ENCODE measurements at places on chromosomes 7 and 10.

GRCh38 chr10:125363791-125364190 lies 203.4 kb upstream of the CTBP2 start:
- DNase-seq, result no peak

GRCh38 chr10:78261291-78261690 lies 227.6 kb downstream of the RPS24 start:
- DNase-seq, result no peak

- peak; percentile 21 for DNase-seq
Measured at GRCh38 chr10:107544706-107545520, 380.4 kb upstream of the SORCS1 start.

GRCh38 chr7:49911909-49912308 lies 138.5 kb downstream of the VWC2 start:
- DNase-seq, result no peak

DNA sequence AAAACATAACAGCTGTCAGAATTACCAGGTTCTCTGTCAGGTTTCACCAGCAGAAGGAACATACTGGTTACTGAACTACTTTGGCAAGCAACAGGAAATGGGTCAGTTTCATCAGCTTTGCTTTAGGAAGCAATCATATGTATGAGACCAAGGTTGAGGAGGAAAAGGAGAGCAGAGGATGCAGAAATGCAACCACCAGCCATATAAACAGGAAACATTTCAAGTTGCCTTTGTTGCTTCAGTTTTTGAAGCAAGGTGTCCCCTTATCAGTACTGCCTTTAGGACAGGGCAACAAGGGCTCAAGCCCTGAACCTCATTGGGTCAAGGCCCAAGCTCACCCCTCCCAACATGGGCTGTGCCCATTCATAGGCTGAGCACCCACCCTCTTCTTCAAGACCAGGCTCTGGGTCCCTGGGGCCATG lies 10.2 kb downstream of the HIPK2 start:
- peak; percentile 37 for DNase-seq

DNA sequence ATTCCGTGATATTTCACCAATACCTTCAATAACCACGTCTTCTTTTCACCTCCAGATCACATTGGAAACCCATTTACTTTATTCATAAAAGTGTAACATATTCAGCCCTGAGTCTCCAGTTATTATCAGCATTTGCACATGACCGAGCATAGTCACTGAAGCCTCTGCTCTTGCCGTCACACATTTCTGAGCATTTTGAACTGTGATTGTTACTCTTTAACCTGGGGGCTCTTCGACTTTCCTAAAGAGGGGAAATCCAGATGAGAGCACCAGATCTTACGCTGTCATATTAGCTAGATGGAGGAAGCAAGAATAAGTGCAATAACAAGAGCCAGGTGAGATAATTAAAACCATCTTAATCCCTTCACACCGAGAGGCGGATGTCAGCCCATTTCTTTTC lies 260.0 kb upstream of the NRP1 start:
- DNase-seq, result no peak

GRCh38 chr10:58512491-58513187 lies at the start of gene BICC1:
BICC1 (plus strand) TSS chr10:58512872; CDS start chr10:58513144, 272 bp downstream.
- peak; percentile 36 for DNase-seq

GRCh38 chr10:128624656-128625530 lies 498.7 kb upstream of the MKI67 start:
- no peak for DNase-seq

DNA sequence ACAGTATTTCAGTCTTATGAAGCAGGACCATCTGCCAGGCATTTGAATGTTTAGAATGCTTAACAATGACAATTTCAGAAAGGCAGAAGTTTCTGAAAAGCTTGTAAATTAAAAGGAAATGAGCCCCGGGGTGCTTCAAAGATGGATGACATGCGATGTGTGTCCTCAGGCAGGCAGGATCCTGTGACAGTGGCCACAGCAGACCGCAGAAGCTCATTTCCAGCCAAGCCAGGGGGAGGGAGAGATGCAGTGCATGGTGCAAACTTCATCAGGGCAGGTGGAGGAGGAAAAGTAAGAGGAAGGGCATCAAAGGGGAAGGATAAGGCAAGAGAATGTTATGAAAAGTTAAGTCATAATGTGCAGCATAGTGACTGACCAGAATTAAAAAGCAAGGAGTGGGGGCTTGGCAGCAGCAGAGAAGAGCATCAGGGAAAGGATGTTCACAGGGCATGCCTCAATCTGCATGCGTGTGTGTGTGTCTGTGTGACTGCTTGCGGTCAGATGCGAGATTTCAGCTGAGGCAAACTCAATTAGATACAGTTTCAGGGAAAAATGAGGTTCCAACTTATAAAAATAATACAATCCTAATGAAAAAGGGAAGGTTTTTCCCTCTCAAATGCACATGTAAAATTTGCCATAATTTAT lies 173.7 kb downstream of the COBL start:
- no peak for DNase-seq

GRCh38 chr10:131174211-131174565 lies 137.3 kb downstream of the TCERG1L start:
- no peak for DNase-seq

DNA sequence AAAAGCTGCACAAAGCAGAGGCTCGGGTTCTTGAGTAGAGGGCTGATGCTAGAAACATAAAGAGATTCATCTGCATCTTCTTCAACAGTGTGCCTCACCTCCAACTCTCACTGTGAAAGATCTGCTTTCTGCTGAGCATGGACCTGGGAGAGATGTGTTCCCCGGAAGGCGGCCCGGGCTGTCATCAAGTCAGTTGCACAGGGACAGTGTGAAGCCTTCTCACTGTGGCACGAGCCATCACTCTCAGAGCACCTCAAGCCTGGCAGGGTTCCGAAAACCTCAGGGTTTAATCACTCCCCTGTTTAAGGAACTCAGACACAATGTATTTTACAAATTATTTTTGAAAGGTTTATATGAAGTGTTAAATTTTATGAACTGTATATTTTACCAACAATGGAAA lies 98.7 kb downstream of the RBM20 start:
- DNase-seq, result no peak

- no peak for DNase-seq
Measured at GRCh38 chr7:94011714-94012353, 7.7 kb upstream of the BET1 start.

- DNase-seq, result peak; percentile 15
Measured at GRCh38 chr10:124387078-124387874, 31.4 kb downstream of the OAT start.

- no peak for DNase-seq
Measured at GRCh38 chr10:88995156-88995876, 4.7 kb downstream of the FAS start.

DNA sequence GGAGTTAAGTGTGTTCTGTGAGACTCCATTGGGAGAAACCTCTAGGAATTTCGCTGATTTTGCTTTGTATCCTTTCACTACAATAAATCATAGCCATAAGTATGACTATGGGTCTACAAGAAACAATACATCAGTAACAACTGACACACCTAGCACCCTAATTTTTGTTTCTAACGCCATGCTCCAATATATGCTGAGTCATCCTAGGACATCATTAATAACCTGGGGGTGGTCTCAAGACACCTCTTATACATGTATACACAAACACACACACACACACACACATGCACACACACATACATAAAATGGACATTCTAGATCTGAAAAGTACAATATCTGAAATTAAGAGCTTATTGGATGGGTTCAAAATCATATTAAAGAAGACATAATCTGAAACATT lies 18.2 kb downstream of the ZNF248 start:
- no peak for DNase-seq

GRCh38 chr10:102801496-102801895 lies 35.7 kb downstream of the CYP17A1 start:
- no peak for DNase-seq

DNA sequence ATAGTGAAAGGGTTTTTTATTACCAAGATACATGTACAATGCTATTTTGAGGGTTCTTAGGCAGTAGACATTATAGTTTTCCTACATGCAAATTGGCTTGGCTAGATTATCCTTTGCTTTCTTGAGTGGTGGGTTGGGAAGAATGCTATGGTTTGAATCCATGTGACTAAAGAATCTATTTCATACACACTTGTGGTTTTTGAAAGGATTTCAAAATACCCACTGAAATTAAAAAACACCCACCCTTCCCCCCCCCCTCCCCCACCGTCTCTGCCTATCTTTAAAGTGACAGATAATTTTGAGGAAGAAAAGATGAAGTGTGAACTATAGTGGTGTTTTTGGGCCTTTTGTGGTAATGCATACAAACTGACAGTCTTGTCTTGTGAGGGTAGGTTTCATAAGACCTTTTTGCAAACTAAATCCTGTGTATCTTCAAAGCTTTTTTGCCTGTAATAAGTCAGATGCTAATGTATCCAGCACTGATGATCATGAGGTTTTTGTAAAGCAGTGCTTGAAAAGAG lies 90.9 kb downstream of the TPST1 start:
- DNase-seq, result no peak

- DNase-seq, result no peak
Measured at GRCh38 chr7:108285003-108285368, 154.8 kb upstream of the LAMB4 start.

DNA sequence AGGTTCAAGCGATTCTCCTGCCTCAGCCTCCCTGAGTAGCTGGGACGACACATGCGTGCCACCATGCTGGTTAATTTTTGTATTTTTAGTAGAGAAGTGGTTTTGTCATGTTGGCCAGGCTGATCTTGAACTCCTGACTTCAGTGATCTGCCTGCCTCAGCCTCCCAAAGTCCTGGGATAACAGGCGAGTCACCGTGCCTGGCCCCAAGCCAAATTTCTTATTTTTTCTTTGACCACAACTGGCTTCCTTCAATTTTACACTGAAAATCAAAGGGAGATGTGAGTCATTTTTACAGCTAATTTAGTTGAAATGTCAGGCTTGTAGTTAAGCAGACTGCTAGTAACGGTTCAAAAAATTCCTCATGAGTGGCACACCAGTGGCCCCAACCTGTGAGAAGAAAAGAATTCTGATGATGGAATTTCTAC lies 7.8 kb downstream of the RNF216 start:
- no peak for DNase-seq

DNA sequence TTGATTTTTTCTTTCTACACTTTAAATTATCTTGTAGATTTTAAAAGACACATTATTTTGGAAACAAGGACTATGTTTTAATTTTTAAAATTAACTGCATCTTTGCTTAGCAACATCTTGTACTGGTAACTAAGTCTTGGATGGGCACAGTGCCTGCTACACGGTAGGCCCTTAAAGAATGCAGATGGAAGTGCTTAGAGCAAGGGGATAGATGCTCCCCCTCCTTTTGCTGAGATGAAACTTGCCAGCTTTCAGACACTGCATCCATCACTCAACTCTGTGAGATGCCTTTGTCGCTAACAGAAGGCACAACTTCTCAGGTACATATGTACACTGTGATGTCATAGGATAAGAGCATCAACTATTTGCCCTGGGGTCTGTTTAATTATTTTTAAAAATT lies 103.9 kb downstream of the LRRC18 start:
- no peak for DNase-seq

DNA sequence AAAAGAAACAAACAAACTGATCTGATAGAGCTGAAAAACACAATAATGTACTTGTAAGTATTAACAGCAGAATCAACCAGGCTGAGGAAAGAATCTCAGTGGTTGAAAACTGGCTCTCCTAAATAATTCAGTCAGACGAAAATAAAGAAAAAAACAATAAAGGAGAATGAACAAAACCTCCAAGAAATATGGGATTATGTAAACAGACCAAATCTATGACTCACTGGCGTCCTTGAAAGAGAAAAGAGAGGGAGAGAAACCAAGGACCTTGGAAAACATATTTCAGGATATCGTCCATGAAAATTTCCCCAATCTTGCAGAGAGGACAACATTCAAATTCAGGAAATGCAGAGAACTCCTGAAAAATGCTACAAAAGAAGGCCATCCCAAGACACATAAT lies 62.9 kb downstream of the FBXL13 start:
- no peak for DNase-seq

- DNase-seq, result no peak
Measured at GRCh38 chr7:138606236-138606635, 94.9 kb downstream of the SVOPL start.

DNA sequence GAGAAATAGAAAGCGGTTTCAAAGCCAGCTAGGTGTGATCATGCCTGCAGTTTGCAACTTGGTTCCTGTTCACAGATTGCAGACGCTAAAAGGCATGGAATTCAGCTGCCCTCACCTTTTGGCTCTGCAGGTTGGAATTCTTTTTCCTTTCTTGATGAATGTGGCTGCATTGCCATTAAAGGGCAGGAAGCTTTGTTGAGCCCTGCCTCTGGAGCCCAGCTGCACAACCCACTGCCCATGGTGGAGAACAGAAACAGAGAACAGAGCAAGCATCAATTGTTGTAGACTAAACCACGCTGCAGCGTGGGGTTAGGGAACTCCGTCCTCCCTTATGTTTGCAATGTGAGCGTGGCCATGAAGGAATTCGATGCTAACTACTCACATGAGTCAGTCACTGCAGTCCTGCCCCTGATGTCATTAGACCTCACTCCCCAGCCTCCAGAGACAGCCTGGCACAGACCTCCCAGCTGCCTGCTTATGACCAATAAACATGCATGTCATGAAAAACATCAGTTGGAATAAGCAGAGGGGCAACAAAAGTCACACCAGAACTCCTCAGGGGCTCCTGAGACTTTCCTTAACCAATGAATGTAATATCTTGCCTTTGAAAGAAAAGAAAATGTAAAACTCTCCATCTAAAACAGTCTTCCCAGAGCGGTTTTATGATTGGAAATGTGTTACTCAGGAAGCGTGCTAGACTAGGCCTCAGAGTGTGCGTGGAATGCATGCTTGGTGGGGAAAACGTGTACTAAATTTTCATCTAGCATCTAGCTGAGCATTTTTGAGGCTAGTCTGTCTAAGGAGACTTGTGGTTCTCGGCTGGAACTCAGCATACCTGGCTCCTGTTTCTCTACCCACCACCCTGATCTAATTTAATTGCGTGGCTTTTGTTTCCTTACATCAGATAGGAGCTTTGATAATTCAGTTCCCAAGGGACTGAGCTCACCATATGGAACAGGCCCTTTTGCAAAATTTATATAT lies 232.2 kb downstream of the KIAA1217 start:
- DNase-seq, result no peak

DNA sequence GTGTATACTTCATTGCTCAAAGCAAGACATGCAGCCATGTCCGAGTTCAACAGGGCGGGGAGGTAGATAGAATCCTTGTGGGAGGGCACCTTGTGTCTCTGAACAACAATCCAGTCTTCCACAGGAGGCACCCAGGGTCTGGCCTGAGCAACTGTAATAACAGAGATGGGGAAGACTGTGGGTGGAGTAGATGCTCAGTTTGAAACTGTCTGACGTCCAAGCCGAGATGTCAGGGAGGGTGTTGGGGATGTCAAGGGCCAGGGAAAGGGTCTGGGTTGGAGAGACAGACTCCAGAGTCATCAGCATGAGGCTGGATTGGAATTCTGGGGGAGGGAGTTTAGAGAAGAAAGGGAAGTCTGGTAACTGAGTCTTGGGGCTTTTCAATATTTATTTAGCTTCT lies 88.0 kb downstream of the FANK1 start:
- no peak for DNase-seq

- no peak for DNase-seq
Measured at GRCh38 chr7:91570560-91570959, 306.3 kb downstream of the FZD1 start.

- no peak for DNase-seq
Measured at GRCh38 chr10:68315582-68315981, 16.3 kb upstream of the HNRNPH3 start.

GRCh38 chr7:101386558-101387231 lies 24.0 kb downstream of the COL26A1 start:
- DNase-seq, result no peak

- peak; percentile 47 for DNase-seq
Measured at GRCh38 chr10:123502983-123503382, 163.2 kb upstream of the GPR26 start.

Measured in GM13976 (cell line).